Fibroblast of skin of back (primary cell): ENCODE measurements at places on chromosomes 7 and 10.

DNA sequence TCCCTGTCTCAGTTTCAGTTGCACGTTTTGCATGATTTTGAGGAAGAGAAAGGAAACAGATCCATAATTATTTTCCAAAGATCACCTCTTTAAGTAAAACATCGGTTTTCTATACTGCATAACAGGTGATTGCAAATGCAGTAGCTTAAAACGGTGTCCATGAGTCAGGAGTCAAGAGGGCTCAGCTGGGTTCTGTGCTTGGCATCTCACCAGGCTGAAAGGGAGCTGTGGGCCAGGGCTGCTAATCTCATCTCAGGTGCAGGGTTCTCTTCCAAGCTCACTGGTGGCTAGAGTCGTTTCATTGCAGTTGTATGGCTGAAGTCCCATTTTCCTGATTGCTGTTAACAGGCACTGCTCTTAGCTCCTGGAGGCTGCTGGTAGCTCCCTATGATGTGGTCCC, 57.0 kb upstream of the PRKCQ start:
- no peak for DNase-seq

DNA sequence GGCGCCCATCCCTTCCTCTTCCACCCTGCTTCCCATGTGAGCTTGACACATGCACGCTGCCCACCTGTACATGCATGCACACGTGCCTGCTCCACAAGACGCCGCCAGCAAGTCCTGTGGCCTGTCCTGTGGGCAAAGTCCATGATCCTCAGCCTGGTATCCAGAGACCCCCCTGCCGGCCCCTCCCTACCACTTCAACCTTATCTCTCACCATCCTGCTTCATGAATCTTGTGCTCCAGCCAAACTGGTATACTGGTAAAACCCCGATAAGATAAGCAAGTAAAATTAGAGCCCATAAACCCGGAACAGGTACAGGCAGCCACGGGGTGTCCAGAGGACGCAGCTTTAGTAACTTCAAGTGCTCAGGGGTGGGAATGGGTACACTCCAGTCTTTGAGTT, 11.8 kb upstream of the TBXAS1 start:
- DNase-seq, result no peak

- peak; percentile 30 for DNase-seq
These were observed 5.6 kb downstream of the MGAM start for GRCh38 chr7:142001163-142001874.

DNA sequence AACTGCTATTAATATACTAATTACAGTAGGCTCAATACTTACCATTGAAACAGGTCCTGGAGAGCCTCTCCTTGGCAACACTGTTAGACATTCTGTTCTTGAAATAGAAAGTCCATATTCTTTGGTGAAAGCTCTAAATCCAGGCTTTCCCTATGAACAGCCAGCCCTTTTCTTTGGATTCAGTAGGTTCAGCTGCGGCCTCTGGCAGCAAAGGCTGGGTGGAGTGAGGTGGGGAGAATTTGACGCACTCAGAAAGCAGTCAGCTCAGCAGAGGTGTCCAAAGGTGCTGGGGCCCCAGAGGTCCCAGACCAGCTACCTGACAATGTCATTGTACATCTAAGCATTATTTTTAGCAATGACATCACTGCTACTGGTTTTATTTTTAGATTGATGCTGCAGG, 146.1 kb downstream of the GRK5 start:
- DNase-seq, result no peak
